ENCODE measurements at places on chromosomes 5 and 9.

DNA sequence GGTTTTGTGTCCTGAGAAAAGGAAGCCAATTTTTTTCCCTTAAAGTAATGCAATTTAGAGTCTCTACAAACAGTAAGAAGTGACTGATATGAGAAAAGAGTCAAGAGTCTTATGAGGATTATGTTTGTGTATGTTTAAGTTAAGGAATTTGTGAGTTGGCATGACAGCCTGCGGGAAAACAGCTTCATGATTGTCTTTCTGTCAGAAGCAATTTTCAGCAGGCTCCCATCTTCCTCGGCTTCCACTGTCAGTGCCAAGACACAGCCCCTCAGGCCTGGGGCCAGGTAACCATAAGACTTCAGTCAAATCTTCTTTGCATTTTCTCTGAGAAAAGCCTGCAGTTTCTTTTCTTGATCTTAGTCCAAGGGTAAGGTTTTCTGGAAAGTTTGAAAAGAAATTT lies 17.0 kb upstream of the SELENOP start:
- peak; percentile 83 for DNase-seq

- no peak for DNase-seq
Observed at GRCh38 chr5:75167345-75167744, 69.3 kb downstream of the ANKRD31 start.

GRCh38 chr9:5230554-5230953 lies 665 bp upstream of the INSL4 start:
- no peak for DNase-seq

GRCh38 chr5:165076686-165077085 lies 1571.3 kb downstream of the MAT2B start:
- DNase-seq, result no peak

DNA sequence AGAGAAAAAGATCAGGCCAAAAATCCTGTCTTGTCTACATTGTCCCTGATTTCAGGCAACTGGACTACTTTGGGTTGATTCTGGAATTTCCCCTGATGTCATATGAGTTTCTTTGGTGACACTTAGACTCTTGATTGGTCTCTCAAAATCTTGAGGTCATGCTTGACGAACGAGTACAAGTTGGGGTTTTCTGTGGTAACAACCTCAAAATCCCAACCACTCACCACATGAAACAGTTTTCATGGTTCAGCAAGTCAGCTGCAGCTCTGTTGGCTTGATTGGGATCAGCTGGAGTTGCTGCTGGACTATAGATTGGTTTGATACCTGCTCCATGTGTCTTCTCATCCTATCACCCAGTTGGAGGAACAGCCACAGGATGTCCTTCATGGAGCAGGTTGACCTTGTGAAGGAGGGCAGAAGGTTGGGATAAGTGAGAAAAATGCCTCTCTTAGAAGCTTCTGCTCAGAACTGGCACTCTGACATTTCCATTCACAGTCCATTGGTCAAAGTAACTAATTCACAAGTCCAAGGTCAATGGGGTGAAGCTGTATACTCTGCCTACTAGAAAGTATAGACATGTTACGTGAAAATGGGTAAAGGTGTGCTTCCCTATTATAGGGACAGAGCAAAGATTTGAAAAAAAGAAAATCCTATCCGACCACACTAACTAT lies 284.5 kb downstream of the SH3GL2 start:
- no peak for DNase-seq

DNA sequence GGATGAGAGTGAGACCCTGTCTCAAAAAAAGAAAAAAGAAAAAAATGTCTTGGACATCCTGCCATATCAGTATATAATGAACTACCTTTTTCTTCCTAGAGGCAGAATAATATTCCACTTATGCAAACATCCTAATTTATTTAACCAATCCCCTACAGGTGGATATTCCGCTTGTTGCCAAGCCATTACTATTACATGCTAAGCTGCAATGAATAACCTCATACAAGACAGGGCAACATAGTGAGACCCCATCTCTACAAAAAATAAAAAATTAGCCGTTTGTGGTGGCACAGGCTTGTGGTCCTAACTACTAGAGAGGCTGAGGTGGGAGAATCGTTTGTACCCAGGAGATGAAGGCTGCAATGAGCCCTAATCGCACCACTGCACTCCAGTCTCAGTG lies 1.7 kb upstream of the AFF4 start:
- no peak for DNase-seq

DNA sequence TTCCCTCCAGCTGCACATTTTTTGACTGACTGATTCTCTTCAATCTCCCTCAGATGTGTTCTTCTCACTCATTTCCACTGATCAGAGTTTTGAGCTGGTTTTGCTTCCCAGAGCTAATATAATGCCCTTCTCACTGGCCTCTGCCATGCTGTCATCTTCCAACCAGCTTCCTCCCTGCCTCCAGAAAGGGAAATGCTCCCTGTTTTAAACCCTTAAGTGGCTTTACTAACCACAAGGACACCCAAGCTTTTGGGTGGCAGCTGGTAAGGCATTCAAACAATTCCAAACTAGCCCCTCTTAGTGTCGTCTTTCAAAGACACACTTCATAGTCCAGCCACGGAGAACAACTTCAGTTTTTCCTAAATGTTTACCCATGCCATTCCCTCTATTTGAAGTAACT lies 172.5 kb downstream of the CRB2 start:
- no peak for DNase-seq

- DNase-seq, result no peak
Observed at GRCh38 chr9:15310107-15310850, 3.3 kb upstream of the TTC39B start.

GRCh38 chr5:159619826-159620225 lies 289.5 kb upstream of the IL12B start:
- no peak for DNase-seq

DNA sequence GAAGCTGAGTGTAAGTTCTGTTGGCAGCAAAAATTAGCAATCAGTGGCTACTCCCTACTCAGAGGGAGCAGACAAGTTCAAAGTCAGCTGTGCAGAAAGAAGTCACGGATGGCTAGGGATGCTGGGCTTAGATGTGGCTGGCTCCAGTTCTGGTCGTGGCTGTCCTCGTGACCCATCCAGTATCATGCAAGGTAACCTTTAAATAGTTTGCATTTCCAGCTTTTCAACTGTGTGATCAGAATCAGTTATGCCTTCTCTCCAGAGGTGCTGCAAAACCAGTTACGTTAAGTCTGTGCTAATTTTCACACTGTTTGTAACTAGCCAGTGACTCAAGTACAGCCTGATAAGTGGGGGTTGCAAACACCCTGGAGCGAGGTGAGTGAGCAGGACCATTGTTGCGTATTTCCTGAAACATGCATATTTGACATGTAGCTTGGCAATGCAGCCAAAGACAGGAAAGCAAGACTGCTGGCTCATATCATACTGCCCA lies 302.4 kb downstream of the ATPSCKMT start:
- no peak for DNase-seq

DNA sequence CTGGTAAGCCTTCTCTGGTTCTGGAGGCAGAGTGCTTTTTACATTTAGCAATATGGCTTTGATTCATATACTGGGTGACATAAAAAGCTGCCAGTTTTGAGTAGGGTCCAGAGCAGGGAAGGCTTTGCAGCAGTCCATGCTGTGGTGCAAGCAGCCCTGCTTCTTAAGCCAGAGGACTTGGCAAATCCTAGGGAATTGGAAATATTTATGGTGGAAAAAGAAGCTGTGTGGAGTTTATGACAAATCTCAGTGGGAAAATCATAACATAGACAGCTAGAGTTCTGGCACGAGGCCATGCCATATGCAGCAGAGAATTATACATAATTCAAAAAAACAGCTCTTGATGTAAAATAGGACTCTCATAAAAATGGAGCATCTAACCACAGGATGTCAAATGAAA lies 536.4 kb downstream of the RASEF start:
- DNase-seq, result no peak

DNA sequence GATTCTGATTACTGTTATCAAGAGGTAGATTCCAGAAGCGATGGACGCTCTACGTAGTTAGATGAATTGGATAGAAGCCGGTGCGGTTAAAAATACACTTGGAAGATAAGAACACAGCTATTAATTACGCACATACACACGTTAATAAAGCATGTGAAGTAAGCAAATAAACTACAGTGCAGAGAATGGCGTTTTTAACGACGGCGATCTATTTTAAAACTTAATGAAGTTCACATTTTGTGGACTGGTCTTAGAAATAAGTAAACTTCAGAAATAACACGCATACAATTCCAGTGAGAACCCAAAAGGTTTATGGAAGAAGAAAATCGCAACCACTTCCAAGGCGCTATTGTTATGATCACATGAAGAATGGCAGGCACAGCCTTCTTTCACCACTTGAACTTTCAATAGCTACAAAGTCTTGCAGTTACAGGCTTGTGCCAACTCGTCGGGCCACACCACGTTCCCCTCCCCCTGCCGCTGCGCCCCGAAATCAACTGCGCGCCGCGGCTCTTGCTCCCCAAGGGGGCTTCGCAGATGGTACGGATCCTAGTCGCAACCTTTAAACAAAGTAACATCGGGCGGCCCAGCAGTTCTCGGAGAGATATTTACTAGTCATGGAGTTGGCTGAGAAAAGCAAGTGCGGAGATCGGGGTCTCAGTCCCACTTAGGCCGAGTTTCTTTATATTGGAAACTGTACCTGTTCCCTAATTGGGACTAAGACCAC lies 866 bp upstream of the SEMA6A start:
- peak; percentile 63 for DNase-seq

DNA sequence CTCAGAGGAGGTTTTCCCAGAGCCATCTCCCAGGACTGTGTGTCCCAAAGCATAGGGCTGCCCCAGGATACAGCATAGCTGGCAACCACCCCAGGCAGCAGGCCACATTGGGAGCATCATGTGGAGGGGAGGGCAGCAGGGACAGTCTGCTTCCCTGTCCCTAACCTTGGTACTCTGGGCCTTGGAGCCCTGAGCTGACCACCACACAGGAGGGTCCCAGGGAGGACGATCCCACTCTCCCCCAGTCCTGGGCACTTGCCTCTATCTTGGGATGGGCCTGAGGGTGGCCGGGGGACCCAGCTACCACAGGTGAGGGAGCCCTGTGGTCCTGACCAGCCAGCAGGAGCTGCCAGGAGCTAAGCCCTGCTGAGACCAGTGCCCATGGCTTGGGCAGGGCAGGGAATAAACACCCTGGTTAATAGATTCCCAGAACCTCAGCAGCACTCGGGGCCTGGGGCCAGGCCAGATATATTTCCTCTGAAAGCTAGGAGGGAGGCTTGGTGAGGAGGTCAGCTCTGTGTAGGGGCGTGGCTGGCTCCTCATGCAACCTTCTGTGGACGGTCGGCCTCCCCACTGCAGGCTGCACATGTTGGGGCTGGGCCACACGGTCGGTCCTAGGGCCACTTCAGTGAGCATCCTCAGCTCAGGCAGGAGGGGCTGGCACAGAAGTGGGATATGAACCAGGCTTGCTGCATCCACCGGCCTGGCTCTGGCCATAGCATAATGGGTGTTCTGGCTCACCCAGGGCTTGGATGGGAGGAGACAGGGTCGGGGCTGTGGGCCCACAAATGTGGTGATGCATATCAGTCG lies 4.2 kb downstream of the NINJ1 start:
- peak; percentile 25 for DNase-seq

GRCh38 chr9:91515074-91515687 lies 91.5 kb upstream of the NFIL3 start:
- DNase-seq, result no peak

GRCh38 chr9:80556631-80557030 lies 984.9 kb downstream of the TLE4 start:
- DNase-seq, result no peak

GRCh38 chr9:136411378-136411777 lies 920 bp downstream of the PMPCA start:
- no peak for DNase-seq

- DNase-seq, result no peak
Observed at GRCh38 chr5:58183078-58183785, 276.7 kb downstream of the PLK2 start.

- no peak for DNase-seq
Observed at GRCh38 chr9:8136477-8136876, 336.9 kb upstream of the DMAC1 start.

DNA sequence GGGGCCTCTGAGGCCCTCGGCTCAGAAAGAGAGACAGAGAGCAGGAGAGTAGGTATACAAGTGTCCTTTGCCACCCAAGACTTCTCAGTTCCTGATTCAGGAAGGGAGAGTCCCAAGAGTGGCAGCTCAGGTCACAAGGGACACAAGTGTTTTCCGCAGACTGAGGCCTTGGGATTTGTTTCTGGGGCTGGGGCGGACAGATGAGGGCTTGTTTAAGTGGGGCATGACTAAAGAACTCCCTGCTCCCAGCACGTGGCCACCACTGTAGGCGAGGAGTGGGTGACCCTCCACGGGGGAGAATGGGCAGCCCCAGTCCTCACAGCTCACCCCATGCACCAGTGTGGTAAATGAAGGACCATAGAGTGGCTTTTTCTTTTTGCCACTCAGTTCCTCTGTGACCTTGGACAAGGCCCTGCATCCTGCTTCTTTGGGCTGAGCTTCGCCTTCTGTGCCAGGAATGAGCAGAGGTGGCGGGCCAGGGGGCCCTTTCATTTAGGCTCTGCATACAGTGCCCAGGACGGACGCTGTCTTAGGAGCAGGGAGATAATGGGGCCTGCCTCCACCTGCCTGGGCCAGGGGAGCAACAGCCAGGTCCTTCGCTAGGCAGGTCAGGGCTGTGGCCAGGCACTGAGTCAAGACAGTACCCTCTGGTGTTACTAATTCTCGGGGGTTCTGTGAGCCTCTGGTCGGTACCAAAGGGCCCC lies 50.8 kb downstream of the AMBP start:
- no peak for DNase-seq

DNA sequence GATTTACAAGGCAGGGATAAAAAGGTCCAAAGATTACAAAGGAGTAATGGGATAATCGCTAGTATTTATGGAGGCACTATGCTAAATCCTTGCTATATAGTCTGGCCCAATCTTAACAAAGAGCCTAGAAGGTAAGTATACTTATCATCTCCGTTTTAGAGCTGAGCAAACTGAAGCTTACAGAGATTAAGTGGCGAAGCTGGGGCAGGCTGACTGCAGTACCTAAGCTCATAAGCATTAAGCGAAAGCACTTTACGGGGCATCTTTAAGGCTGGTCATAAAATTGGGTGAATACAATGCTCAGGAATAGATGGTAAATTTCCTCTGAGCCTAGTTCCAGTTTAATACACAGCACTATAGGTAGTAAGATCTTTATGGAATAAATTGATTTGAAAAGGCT lies 30.0 kb upstream of the ZNF366 start:
- no peak for DNase-seq

DNA sequence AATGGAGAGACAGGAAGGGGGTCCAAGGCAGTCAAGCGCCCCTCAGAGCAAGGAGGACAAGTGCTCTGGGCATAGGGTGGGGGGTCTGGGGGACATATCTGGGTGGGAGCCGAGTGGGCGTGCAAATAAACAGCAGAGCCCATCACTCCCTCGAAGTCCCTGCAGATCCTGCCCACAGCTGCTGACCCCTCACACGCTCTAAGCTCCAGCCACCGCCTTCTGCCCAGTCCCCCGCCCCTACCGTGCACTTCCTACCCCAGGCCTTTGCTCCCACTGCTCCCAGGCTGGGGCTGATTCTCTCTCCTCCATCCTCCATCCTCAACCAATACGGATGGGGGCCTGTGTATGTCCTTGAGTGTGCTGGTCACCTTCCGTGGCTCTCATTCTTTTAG lies 16.9 kb upstream of the ALDH1B1 start:
- no peak for DNase-seq

- DNase-seq, result no peak
Observed at GRCh38 chr9:126056312-126057021, 270.2 kb upstream of the MVB12B start.
